ENCODE measurements at places on chromosomes 16 and 17.

DNA sequence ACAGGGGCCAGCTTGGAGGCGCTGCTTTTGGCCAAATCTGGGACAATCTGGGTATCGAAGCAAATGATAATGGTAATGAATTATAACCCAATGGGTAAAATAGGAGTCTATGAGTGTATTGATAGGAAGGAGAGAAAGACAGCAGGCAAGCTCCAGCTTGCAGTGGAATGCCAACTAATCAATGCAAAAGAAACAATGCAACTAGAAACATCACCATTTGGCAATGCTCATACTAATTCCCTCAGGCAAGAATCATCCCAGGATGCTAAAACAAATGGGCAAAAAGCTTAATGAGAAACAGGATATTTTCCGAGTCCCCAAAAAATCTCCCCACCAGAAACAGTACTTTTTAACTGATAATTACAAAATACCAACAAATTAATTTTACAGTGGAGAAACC lies 64.7 kb downstream of the ADCY9 start:
- no peak for DNase-seq

DNA sequence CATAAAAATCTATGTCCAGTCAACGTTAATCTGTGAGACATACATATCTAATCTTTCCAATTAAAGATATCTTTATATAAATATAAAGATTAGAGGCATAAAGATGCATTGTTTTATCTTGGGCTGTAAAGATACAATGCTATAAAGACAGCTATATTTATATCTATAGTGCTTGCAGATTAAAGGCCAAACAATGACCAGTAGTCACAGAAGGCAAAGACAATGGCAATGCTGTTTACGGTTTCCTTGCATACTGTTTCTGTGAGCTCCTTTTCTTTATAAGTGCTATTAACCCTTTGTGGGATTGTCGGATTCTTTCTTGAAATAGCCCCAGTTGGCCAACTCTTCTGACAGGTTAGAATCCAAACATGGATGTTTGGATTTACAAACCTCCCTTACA lies 85.5 kb upstream of the SALL1 start:
- DNase-seq = no peak

DNA sequence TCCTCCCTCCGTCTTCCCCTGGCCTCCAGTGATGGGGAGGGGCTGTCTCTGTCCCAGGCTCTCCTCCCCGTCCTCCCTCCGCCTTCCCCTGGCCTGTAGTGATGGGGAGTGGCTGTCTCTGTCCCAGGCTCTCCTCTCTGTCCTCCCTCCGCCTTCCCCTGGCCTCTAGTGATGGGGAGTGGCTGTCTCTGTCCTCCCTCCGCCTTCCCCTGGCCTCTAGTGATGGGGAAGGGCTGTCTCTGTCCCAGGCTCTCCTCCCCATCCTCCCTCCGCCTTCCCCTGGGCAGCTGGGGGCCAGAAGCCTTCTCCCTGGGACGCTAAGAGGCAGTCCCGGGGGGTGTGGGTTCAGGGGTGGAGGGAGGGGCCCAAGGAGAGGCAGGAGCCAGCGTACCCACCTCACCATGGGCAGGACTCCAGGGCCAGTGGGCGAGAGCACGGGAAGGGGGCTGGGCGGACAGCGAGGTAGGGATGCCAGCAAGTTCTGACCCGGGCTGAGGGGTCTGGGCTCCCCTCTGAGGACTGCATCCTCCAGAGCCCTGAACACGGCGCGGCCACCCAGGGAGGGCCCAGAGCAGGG lies 14.8 kb downstream of the UTS2R start:
- DNase-seq = no peak

DNA sequence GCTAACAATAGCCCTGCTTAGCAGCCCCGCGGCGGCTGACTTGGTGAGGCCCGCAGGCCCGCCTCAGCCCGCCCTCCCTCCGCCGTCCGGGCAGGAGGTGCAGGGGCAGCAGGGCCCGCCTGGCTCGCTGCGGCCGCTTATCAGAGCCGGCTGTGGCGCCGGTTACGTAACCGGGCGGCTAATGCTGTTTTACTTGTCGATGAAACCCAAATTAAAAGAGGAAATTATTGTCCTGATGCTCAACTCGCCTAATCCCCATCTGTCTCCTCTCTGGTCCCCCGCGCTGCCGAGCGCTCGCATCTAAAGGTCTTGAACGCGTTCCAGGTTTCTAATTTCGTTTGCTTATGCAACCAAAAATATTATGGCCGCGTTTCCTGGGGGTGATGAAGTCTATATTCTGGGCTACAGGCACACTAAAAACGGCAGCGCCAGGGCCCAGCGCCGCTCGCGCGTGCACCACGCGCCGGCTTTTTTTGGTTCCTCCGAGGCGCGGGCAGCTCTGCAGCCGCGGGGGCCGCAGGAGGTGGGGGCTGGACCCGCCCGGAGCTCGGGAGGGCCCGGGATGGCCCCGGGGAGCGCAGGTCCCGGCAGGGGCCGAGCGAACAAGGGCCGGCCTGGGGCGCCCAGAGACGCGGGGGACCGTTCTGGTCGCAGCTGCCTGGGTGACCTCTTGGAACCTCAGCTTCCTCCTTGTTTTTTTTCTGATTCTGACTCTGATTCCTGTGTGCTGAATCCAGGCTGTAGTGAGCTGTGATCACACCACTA lies 65.2 kb upstream of the TOB1 start:
- DNase-seq = peak; percentile 16

- no peak for DNase-seq
Measured at GRCh38 chr16:86740298-86740697, 161.9 kb downstream of the FOXL1 start.

- DNase-seq = no peak
Measured at GRCh38 chr17:78276098-78276887, 44.9 kb downstream of the TMEM235 start.

- no peak for DNase-seq
Measured at GRCh38 chr16:28482026-28482425, 9.8 kb downstream of the CLN3 start.

GRCh38 chr16:89657442-89658220 lies at the start of the genes CHMP1A and SPATA33:
TSS of gene CHMP1A (minus strand) at chr16:89657708. CDS start at chr16:89657588, 120 bp downstream.
TSS of gene SPATA33 (plus strand) at chr16:89657836. CDS start at chr16:89657912, 76 bp downstream.
- peak; percentile 85 for DNase-seq

DNA sequence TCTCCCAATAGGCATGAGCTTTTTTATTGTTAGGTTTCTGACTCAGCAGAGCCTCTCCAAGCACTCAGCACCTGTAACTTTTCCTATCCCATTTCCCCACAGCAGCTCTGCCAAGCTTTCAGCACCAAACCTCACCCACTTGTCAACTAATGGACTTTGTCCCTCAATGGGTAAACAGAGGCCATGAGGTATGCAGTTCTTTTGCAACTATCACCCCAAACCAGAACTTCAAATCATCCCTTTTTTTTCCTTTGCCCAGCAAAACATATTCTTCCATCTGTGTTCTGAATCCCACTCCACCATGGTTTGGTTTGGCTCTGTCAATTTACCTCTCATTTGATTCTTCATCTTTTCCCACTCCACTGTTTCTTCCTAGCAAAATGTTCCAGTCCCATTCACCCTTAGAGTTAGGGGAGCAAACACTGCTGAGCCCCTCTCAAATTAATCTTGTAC lies 58.1 kb downstream of the TOX3 start:
- no peak for DNase-seq

DNA sequence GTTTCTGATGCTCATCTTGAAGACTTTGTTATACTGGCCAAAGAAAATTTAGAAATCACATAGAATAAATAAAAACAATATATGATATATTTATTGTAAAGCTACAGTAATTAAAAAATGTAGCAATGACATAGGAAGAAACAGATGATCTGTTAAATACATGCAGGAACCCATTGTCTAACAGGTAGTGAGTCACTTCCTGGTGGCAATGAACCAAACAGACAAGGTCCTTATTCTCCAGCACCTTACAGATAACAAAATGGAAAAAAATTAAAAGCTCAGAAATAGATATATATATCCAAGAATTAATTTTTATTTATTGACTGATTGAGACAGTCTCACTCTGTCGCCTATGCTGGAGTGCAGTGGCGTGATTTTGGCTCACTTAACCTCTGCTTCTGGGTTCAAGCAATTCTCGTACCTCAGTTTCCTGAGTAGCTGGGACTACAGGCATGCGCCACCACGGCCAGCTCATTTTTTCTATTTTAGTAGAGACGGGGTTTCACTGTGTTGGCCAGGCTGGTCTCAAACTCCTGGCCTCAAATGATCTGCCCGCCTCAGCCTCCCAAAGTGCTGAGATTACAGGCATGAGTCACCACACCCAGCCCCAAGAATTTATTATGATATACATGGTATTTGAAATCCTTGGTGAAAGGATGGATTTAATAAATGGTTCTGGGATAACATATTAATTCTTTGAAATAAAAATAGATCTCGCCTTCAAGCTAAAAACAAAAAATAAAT lies 7.5 kb downstream of the NETO2 start:
- no peak for DNase-seq

GRCh38 chr16:73015612-73016487 lies 32.1 kb downstream of the ZFHX3 start:
- no peak for DNase-seq

GRCh38 chr17:56983366-56983765 lies 5.4 kb downstream of the SCPEP1 start:
- no peak for DNase-seq

GRCh38 chr16:528111-529011 lies 849 bp downstream of the CAPN15 start:
- DNase-seq = no peak

- DNase-seq = no peak
Measured at GRCh38 chr16:8921347-8921984, 39.3 kb downstream of the LITAFD start.

DNA sequence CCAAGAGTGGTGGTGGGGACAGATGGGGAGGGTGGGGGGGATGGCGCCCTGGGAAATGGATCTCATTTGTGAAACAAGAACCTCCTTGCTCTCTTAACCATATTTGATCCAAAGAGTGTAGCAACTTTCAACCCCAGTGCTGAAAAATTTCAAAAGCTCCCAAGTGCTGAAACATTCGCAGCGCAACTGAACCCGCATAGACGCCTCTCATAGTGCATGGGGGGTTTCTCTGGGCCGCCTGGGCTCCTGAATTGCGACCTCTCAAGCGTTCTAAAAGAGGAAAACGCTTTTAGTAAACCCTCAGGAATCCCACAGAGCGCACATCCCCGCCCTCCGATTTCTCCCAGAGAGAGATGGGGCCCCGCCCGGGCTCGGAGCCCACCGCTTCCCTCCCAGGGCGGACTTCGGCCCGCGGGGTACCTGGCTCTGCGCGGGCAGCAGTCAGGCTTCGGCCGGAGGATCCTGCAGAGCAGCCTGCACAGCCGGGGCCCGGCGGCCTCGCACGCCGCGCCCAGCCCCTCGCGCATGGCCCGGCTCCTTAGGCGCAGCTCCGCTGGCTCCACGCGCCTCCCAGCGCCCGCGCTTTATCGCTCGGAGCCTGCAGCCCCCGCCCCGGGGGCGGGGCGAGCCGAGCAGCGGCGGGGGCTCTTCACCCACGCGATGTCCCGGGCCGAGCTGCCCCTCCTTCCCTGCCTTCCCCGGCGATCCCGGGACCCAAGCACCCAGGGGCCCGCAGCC lies 7.0 kb downstream of the NOS2 start:
- no peak for DNase-seq
